ENCODE measurements at places on chromosomes 1 and 21. TPM values are rescaled to one million over a fixed set of nuclear protein-coding genes. Genes with fewer than 3 reads are reported as not detected.

GNAT2 gene
- total RNA-seq: 0.91 TPM

TGFBR3 gene
- total RNA-seq: 4.4 TPM

CCDC18 gene
- 15.7 TPM for total RNA-seq

CFAP298 gene
- 47.2 TPM for total RNA-seq

JAM2 gene
- 2.5 TPM for total RNA-seq

KCNE2 gene
- total RNA-seq: not detected

- H3K36me3 ChIP-seq: no peaks in the 10 kb centered on the region
- H3K4me3 ChIP-seq: no peak overlapping the region
- DNase-seq: no peak
- no peak overlapping the region for H3K27ac ChIP-seq
- no peaks in the 10 kb centered on the region for H3K4me1 ChIP-seq
Measured at GRCh38 chr1:245549996-245550719, 395.4 kb downstream of the KIF26B start.

DNA sequence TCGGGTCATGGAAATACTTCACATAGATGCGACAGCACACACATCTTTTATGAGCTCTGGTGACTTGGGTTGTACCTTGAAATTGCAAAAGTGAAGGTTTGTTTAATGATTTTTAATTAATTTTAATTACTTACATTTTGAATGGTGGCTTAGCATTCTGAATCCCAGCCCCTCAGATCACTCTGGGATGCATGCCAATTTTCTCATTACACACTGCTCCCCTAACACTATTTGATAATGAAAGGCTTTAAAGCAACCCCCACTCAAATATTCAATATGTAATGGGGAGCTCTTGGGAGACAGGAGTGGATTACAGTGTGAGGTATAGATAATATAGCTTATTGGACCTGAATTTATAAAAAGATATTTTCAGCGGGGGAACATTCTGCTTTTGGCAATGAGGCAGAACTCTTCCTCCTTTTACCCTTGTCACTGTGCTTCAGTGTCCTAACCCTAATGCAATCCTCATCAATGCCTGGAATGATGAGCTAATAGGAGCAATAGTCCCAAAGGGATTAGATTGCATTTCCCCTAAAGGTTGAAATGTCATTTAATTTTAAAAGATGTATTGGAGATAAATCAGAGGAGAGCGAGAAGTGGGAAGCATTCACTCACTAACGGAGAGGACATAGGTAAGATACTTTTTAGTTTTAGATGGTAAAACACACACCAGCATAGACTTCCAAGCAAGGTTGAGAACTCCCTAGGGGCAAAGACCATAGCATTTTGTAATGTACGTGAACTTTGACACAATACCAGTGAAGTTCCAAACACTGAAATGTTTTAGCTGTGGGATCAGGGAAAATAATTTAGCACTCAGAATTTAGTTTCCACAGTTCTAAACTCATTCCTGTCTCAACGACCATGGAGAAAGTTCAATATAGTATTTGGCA is 384.1 kb upstream of the PLXNA2 start:
- no peak overlapping the region for H3K4me3 ChIP-seq
- H3K4me1 ChIP-seq: no peaks in the 10 kb centered on the region
- H3K27me3 ChIP-seq: no peaks in the 10 kb centered on the region
- H3K36me3 ChIP-seq: no peaks in the 10 kb centered on the region

GRCh38 chr1:109263234-109263596 is 13.9 kb downstream of the CELSR2 start:
- no peak overlapping the region for H3K4me3 ChIP-seq
- no peaks in the 10 kb centered on the region for H3K27me3 ChIP-seq
- H3K4me1 ChIP-seq: peaks cover 3% of the 10 kb centered on the region
- no peaks in the 10 kb centered on the region for H3K36me3 ChIP-seq

- no peak for DNase-seq
- H3K4me1 ChIP-seq: no peaks in the 10 kb centered on the region
- H3K4me3 ChIP-seq: no peak overlapping the region
- H3K27me3 ChIP-seq: no peaks in the 10 kb centered on the region
- peaks cover 3% of the 10 kb centered on the region for H3K36me3 ChIP-seq
- no peak overlapping the region for H3K27ac ChIP-seq
Measured at GRCh38 chr21:42703136-42703908, 49.9 kb downstream of the PDE9A start.

DNA sequence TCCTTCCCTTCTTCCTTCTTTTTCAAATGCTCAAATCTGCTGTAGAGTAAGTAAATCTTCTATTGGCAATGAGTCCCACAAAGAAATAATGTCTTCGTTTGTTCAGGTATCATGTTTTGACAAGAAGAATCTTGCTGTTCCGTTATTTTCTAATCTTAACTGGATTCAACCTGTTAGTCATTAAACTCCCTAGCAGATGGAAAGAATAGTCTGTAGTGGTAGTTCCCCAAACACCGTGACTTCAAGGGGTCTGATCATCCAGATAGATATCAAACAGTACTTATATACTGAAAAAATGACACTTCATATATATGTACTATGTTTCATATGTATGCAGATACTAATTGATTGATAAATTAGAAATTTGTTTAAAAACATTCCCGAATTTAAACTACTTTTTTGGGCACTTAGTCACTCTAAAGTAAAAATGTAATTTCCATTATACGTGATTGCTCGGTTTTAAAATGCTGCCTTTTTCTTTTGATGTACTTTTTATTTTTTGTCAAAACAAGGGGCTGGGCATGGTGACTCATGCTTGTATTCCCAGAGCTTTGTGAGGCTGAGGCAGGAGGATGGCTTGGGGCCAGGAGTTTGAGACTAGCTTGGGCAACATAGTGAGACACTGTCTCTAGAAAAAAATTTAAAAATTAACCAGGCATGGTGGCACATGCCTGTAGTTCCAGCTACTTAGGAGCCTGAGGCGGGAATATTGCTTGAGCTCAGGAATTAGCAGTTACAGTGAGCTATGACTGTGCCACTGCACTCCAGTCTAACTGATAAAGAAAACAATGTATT is 335.7 kb upstream of the SNX7 start:
- H3K27ac ChIP-seq: no peak overlapping the region
- DNase-seq: no peak
- peaks cover 9% of the 10 kb centered on the region for H3K4me1 ChIP-seq
- H3K36me3 ChIP-seq: no peaks in the 10 kb centered on the region
- H3K4me3 ChIP-seq: no peak overlapping the region
- H3K27me3 ChIP-seq: peaks cover 4% of the 10 kb centered on the region

DNA sequence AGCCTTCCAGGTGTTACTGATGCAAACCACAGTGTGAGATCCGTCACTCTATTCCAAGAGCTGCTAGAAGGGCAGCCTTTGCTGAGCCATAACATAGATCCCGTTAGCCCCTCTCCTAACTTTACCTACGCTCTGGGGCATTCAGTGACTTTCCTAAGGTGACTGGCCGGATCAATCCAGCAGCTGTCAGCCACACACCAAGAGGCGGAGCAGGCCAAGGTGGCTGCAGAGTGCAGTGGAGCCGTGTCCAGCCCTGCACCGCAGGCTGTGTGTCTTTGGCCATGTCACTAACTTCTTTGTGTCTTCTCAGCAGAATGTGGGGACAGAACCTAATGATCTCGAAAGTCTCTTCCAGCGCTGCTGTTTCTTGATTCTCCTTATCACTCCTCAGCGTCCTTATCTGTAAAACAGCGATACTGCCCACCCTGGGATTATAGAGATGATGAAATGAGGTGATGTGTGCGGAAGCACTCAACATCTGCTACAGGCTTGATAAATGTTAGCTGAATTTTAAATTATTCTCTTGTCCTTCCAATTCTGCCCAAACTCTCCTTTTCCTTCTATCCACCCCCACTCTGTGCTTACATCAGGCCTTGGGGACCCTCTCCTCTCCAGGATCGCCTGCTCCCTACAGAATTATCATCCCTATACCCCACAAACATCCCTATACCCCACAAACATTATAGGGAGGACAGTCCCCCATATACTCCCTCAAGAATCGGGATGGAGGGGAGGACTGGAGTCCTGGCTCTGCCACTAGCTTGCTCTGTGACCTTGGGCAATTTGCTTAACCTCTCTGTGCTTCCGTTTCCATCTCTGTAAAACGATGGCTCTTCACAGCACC is 25.8 kb upstream of the LRRN2 start:
- H3K4me1 ChIP-seq: peaks cover 17% of the 10 kb centered on the region
- no peak overlapping the region for H3K4me3 ChIP-seq
- H3K27ac ChIP-seq: no peak overlapping the region
- no peaks in the 10 kb centered on the region for H3K36me3 ChIP-seq
- no peak for DNase-seq
- peaks cover 9% of the 10 kb centered on the region for H3K27me3 ChIP-seq

DNA sequence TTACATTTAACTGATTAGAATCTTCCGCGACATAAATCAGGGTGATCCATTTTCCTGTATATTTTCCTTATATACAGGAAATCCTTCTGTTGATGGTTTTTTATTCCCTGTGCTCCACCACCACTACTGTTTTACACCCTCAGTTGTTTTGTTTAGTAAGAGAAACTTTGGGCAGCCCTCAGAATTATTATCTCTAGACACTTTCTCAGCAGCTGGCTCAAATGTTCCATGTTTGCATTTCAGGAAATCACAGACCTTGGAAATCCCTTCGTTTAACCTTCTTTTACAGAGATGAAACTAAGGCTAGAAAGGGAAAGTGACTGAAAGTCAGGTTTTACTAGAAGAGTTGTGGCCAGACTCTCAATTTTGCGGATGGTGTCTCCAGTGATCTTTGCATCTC is 15.2 kb downstream of the ZNF697 start:
- no peak overlapping the region for H3K4me3 ChIP-seq
- H3K27ac ChIP-seq: no peak overlapping the region
- H3K27me3 ChIP-seq: peaks cover 62% of the 10 kb centered on the region
- DNase-seq: no peak

- no peak for DNase-seq
- H3K4me1 ChIP-seq: peaks cover 21% of the 10 kb centered on the region
- H3K36me3 ChIP-seq: no peaks in the 10 kb centered on the region
Measured at GRCh38 chr1:26861286-26861701, 1.7 kb upstream of the SFN start.

DNA sequence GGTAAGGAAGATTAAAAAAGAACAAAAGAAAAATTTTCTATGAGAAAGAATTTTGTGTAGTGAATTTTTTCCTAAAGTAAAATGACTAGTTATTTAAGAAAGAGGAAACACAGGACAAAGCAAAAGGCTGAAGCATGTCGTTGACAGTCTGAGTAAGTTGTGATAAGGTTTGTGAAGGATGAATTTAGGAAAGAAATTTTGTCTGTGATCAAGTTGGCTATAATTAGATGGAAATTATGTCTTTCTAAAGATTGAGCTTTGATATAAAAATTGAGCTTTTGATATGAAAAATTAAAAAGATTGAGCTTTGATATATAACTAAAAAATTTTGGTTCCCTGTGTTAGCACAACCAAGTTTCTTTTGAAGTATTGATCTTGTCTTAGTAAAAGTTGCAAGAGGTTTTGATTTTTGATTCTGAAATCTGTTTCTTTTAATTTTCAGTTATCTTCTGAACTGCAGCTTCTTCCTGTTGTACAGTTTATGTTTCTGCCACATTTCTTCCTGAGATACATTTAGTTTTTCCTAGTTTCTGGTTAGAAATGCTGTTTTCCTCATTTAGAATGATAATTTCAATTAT is 101.7 kb upstream of the KIAA0040 start:
- no peak for DNase-seq
- H3K27ac ChIP-seq: no peak overlapping the region
- peaks cover 30% of the 10 kb centered on the region for H3K27me3 ChIP-seq
- peaks cover 23% of the 10 kb centered on the region for H3K4me1 ChIP-seq
- H3K36me3 ChIP-seq: no peaks in the 10 kb centered on the region
- H3K4me3 ChIP-seq: no peak overlapping the region
